ENCODE measurements at places on chromosomes 16 and 17.

- no peak for DNase-seq
These were observed 6.2 kb downstream of the PRCD start for GRCh38 chr17:76545918-76546555.

DNA sequence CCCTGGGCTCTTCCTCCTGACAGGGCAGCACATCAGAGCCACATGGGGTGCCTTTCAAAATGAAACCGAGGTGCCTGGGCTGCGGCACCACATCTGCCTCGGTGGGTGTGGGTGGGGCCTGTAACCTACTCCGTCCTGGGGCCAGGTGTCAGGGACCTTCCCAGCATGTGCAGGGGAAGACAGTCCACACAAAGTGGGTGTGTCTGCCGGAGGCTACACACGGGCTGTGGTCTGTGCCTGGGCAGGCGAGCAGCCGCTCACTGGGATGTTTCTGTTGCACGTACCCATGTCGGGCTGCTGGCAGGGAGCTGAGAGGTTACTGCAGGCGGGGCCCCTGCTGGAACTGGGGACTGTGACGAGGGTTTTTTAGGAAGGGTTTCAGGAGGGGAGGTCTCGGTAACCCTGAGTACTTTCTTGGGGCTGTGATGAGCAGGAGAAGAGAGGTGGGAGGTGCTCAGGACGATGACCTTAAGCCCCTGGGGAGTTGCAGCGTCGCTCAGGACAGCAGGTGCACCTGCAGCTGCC lies 351.2 kb downstream of the SEC14L1 start:
- DNase-seq: no peak

GRCh38 chr17:61416540-61417363 lies 17.1 kb downstream of the TBX2 start:
- DNase-seq: no peak

DNA sequence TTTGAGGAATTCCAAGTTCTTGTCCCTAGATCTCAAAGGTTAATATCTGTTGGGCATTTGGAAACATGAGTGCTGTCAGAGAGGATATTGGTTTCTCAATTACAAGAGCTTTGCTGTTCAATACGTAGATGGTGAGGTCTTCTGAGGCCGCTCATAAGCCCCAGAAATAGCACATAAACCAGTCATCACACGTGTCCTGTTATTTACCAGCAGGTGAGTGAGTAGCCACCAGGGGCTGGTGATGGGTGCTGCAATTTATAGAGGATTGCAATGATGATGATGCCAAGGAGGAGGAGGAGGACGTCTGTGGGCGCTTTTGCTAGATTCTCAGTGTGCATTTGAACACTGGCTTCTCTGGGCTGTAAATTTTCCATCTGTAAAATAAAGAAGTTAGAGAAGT lies 89.0 kb downstream of the SALL1 start:
- no peak for DNase-seq

DNA sequence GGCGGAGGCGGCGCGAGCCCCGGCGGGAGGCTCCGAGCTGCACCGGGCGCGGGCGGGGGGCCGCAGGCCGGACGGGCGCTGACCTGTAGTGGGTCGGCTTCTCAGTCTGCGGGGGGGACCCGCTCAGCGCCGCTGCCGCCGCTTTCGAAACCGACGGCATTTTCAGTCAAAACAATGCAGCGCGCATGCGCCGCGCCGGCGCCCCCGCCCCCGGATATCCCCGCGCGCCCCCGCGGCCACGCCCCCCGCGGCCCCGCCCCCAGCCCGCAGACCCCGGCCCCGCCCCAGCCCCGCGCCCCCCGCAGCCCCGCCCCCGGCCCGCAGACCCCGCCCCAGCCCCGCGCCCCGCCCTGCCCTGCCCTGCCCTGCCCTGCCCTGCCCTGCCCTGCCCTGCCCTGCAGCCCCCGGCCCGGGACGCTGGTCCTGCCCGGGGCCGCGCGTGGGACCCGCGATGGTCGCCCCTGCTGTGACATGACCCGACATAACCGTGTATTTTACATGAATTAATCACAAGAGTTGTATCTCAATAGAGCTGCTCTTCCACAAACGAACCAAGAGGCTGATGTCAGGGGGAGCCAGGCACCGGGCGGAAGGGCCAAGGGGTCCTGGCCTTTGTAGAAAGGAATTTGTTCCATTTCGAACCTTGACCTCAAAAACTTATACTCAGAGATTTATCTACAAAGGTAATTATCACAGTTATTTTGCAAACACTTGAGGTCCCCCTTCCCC lies at the start of gene UNKL:
Gene UNKL, minus strand, starts transcription at position 173 of the 729 bp plus-strand sequence. Its CDS starts 13 bp downstream, at position 160.
- peak; percentile 84 for DNase-seq

- no peak for DNase-seq
These were observed 3.2 kb downstream of the ACADVL start for GRCh38 chr17:7222972-7223292.

- DNase-seq: no peak
These were observed 45.9 kb upstream of the MGAT5B start for GRCh38 chr17:76822184-76822778.

DNA sequence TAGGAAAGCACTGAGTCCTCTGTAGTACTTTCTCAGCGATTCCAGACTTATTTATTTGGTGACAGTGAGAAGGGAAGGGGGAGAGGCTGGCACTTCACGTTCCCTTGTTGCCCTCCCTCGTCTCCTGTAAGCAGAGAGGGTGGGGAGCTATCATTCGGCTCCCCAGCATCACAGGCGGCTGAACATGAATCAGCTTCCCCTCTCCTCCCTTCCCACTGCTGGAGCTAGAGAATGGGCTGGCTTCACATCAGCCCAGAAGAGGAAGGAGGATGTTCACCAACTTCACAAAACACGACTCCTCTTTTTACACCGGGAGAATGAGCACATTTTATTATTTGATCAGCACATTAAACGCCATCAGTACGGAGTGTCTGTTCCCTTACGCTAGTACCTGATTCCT lies 6.7 kb upstream of the CMIP start:
- no peak for DNase-seq

DNA sequence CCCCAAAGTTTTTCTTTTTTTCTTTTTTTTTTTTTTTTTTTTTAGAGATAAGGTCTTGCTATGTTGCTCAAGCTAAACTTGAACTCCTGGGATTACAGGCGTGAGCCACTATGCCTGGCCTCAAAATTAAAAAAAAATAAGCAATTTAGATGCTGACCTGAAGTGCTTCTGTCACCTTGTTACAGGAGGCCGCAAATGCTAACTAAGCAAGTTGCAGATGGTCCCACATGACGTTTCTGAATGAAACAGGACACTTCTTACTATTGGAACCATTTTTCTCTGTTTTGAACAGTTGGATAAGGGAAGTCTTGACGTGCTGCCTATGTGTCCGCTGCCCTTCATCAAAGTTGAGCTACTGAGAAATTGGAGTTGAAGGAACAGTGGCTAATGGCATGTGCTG lies 8.8 kb downstream of the ANKRD40CL start:
- no peak for DNase-seq

- DNase-seq: no peak
These were observed 1.1 kb upstream of the DOC2A start for GRCh38 chr16:30011714-30012504.

- no peak for DNase-seq
These were observed 2.5 kb upstream of the MMP28 start for GRCh38 chr17:35797918-35798317.

GRCh38 chr16:12480286-12480685 lies 323.4 kb downstream of the CPPED1 start:
- no peak for DNase-seq

- no peak for DNase-seq
These were observed 2.4 kb downstream of the ZNF598 start for GRCh38 chr16:2007081-2007836.

- no peak for DNase-seq
These were observed 183.3 kb downstream of the LGALS9B start for GRCh38 chr17:20284022-20284421.

DNA sequence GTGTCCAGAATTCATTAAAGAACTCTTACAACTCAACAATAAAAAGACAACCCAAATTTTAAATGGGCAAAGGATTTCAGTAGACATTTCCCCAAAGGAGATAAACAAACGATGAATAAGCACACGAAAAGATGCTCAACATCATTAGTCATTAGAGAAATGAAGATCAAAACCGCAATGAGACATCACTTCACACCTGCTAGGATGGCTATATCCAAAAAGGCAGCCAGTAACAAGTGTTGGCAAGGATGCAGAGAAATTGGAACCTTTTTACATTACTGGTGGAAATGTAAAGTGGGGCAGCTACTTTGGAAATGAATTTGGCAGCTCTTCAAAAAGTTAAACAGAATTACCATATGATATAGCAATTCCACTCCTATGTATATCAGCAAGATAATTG lies 42.0 kb downstream of the PITPNM3 start:
- DNase-seq: no peak

DNA sequence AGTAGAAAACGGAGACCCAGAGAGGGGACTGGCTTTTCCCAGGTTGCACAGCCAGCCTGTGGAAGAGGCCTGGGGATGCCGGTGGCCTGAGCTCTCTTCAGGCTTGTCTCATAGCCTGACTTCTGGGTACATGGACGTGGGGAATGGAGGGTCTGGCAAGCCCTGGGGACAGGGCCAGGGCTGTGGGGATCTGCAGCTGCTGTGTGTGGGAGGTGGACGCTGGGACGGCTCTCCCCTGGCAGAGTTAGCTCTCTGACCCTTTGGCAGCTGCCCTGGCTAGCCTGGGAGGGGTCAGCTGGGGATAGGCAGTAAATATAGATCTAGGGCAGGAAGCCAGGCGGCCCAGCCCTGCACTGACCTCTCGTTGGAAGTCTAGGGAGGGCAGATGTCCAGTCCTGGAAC lies 20.5 kb downstream of the SLC4A1 start:
- DNase-seq: no peak

GRCh38 chr17:78820841-78821240 lies 19.8 kb downstream of the USP36 start:
- no peak for DNase-seq

DNA sequence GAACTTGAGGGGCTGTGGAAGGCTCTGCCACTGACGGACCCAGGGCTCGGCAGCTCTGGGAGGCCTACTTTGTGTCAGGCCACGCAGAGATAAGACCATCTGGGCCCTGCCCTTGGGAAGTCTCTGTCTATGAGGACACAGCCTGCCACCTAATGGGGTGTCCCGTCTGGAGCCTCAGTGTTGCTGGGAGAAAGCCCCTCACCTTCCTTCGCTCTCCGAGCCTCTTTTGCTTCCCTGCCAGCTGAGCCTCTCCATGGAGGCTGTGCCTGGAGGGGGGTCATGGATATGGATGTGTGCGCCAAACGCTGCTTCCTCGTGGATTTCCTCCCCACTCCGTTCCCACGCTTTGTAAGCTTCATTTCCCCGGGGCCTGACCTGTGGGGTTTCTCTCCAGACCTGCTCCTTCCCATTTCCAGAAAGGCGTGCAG lies 228.8 kb downstream of the SEC14L1 start:
- no peak for DNase-seq

DNA sequence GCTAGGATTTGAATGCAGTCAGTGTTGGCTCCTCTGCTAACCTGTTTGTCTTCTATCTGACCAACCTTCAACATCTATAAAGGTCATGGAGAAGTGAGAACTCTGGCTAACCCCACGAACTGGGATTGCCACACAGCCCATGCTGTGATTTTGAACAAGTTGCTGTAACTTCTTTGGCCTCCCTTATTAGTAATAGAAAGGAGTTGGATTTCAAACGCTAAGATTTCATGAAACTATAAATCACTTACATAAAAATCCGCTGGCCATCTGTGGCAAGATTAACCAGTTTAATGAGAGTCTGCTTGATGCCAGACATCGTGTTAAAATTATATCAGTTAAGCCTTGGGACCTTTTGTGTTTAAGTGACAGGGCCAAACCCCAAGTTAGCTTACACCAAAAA lies 53.4 kb downstream of the HSD17B2 start:
- no peak for DNase-seq

DNA sequence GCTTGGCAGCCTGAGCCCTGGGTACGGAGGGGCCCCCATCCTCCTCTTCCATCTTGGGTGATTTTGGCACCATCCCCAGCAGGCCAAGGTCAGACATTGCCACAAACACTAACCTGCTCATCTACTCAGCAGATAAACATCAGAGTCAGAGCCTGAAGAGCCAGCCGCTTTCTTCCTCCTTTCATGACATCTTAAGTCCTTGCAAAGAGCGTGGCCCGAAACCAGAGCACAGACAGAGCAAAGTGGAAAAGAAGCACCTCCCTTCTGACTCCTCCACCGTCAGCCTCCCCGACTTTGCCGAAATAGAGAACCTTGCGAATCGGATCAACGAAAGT lies 60.4 kb upstream of the RPH3AL start:
- DNase-seq: no peak

DNA sequence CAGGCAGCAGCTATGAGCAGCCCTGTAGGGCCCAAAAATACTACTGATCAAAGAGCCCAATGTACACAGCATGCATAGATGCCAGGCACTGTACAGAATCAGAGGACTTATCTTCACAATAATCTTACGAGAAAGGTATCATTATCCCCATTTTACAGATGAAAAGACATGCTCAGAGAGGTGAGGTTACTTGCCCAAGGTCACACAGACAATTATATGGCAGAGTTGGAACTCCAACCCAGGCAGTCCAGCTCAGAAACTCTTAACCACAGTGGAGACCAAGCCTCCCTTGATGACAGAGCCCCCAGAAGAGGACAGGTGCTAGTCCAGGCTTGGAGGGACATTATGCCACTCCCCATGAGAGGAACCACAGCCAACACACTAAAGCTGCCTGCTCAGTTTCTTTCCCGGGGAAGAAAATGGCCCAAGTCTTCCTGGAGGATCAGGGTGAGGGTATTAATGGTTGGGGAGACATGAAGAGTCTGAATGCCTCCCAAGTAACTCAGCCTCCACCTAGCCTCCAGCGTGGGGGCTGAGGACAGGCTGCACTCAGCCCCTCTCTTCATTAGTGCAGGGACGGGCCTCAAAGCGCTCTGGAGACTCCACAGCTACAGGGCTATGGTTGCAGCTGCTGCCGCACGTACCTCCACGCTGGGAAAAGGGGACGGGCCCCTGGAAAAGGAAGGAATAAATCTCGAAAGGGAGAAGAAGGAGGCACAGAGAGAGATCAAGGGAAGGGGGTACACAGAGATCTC lies 826 bp downstream of the UNC119 start:
- DNase-seq: no peak

- no peak for DNase-seq
These were observed 649.8 kb downstream of the MAF start for GRCh38 chr16:78950768-78951167.

GRCh38 chr17:21108651-21109050 lies 18.1 kb upstream of the DHRS7B start:
- DNase-seq: no peak

DNA sequence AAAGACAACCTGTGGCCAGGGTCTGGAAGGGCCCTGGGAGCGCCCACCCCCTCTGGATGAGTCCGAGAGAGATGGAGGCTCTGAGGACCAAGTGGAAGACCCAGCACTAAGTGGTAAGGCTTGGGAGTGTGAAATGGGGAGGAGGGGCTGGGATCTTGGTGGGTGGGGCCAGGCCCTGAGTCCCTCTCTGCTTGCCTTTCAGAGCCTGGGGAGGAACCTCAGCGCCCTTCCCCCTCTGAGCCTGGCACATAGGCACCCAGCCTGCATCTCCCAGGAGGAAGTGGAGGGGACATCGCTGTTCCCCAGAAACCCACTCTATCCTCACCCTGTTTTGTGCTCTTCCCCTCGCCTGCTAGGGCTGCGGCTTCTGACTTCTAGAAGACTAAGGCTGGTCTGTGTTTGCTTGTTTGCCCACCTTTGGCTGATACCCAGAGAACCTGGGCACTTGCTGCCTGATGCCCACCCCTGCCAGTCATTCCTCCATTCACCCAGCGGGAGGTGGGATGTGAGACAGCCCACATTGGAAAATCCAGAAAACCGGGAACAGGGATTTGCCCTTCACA lies 1.2 kb upstream of the STARD3 start:
- no peak for DNase-seq

- DNase-seq: no peak
These were observed 87.3 kb downstream of the YPEL2 start for GRCh38 chr17:59418732-59419166.
